Fibroblast of pulmonary artery (primary cell): ENCODE measurements at places on chromosomes 13 and 19.

DNA sequence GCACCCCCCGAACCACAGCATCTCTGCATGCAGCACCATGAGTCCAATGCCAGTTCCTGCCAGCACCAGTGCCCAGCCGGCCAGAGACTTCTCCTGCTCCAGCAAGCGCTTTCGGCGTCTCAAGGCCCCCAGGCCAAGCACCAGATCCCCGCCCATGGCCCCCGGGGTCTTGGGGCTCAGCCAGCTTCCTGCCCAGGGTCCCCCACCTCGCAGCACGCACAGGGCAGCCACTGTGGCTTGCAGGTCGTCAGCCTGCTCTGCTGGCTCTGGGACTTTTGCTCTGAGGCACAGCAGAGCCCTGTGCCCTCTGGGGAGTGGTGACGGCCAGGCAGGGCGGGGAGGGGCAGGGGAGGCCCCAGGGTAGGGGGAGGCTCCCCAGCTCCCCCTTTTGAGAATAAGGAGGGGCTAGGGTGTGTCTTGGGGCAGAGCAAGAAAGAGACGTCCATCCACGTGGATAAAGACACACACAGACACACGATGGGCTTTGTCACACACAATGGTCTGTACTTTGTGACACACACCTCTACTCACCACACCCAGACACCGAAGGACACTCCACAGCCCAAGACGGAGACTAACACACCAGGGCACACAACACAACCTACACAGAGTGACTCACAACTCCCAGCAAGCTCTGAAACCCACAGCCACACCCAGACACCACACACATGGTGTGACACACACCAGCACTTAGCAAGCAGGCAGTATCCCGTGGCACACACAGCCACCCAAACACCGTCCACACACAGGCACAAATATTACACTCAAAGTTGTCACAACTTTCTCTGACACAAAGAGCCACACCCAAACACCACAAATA is at the start of gene KCNN4:
Gene KCNN4, minus strand, starts transcription at position 268 of the 820 bp plus-strand sequence. Its CDS starts 112 bp downstream, at position 156.
- DNase-seq = peak; percentile 19

- no peak for DNase-seq
These were observed 88.9 kb upstream of the RNF113B start for GRCh38 chr13:98265692-98266551.

GRCh38 chr13:20241593-20241992 is 9.5 kb upstream of the GJB6 start:
- DNase-seq = no peak

GRCh38 chr13:61891401-61891800 is 475.8 kb upstream of the PCDH20 start:
- DNase-seq = no peak

DNA sequence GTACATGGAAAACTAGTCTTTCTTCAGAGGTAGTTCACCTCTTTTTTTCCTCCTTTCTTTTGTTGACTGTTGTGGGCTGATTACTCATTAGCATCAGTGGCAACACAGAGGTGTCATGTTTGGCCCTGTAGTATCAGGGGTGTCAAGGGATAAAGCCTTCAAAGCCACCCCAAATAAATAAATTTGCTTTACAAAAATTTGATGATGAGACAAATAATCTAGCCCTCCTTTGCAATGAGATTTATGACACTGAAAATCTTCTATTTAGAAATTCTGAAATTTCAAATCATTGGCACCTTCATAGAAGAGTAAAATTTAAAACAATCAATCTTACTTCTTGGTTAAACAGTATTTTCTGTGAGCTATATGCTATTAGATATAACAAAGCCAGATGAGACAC is 1.9 kb downstream of the LACC1 start:
- DNase-seq = no peak

- no peak for DNase-seq
These were observed 19.8 kb downstream of the AP2S1 start for GRCh38 chr19:46830864-46831263.

DNA sequence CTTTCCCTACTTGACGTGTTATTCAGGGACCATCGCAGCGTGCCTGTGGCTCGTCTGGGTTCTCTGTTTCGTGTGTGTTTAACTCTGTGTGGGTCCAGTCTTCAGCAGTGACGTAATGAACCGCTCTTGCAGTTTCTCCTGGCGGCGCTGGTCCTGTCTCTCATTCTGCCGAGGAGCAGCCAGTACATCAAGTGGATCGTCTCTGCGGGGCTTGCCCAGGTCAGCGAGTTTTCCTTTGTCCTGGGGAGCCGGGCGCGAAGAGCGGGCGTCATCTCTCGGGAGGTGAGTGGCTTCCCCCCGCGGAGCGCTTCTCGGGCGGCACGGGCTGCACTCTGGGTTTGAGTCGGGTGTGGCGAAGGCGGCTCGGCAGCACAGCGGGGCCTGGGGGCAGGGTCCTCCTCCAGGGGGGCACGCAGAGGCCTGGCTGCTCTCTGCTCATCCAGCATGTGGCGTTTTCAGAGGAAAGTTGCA is 36.3 kb upstream of the TFDP1 start:
- peak; percentile 36 for DNase-seq

DNA sequence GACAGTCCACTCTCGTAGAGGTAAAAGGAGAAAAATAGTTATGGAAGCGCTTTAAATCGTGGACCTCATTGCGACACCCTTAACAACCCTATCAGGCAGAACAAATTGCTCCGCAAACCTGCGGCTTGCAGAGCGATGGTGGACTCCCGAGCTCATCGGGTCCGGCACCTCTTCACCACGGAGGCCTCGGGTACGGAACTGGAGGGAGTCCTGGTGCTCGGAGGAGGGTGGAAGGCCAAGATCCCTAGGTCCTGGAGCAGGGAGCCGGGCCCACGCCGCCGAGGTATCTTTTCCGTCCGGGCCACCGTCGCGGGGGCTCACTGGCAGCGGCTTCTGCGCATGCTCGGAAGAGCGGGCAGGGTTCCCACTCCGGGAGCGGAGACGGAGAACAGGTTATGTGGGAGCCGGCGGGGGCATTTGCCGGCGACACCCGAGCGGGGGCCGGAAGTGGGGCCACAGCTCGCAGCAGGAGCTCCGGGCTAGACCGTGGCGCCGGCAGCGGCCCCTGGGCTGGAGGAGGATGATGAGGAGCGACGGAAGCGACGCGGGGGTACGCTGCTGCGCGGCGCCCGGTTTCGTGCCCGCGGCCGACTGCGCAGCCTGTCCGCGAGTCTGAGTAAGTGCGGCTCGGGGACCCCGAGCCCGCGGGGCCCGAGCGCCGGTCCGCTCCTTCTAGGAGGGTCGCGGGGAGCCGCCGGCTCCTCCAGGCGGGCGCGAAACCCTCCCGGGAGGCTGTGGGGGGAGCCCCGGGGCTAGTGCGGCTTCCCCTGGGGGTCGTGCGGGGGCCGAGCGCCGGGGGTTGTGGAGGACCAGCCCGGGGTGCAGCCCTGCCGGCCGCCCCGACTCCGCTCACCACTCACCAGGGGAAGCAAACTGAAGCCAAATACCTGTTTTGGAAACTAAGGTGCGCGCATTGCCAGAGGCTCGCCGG is at the start of gene ABHD13:
Gene ABHD13, plus strand, starts transcription at position 349 of the 931 bp plus-strand sequence. CDS start 10,827 bp downstream, outside the sequence.
- peak; percentile 92 for DNase-seq

DNA sequence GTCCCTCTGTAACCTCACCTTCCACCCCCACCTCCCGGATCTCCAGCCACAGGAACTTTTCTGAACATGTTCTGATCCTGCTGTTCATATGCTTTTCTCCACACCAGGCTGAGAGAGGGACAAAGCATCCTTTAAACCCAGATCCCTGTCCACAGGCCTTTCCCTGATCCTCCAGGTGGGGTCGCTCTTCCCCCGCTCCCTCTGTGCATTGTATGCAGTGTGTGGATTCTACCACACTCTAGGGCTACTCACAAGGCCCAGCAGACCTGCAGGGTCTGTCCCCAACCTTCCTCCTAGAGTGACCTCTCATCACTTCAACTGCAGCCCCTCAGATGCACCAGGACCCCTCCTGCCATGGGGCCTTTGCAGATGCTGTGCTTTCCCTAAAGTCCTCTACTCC is 1200.6 kb downstream of the UQCRFS1 start:
- no peak for DNase-seq
